T-helper 9 cell (primary cell): ENCODE measurements at places on chromosomes 16 and 17.

DNA sequence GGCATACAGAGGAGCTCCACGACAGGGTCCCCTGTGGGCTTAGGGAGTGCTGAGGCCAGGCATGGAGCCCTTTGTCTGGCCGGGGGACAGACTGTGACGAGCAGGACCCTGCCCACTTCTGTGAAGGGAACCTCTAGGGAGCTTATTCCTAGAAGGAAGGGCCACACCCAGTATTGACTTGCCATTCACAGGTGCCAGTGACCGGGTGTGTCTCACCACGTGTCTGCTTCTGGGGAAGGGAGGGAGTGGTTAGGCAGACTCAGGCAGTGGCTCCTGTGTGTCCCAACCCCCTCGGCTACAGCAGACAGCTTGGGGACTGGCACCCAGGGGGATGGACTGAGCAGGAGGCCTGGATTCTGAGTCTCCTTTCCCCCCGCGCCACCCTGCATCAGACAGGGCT, 57.2 kb downstream of the SOCS1 start:
- no peak for DNase-seq

- DNase-seq = no peak
These were observed 62.4 kb downstream of the CCDC182 start for GRCh38 chr17:57682701-57683100.

GRCh38 chr17:35536664-35537171, 760 bp downstream of the SLFN12L start:
- DNase-seq = no peak

DNA sequence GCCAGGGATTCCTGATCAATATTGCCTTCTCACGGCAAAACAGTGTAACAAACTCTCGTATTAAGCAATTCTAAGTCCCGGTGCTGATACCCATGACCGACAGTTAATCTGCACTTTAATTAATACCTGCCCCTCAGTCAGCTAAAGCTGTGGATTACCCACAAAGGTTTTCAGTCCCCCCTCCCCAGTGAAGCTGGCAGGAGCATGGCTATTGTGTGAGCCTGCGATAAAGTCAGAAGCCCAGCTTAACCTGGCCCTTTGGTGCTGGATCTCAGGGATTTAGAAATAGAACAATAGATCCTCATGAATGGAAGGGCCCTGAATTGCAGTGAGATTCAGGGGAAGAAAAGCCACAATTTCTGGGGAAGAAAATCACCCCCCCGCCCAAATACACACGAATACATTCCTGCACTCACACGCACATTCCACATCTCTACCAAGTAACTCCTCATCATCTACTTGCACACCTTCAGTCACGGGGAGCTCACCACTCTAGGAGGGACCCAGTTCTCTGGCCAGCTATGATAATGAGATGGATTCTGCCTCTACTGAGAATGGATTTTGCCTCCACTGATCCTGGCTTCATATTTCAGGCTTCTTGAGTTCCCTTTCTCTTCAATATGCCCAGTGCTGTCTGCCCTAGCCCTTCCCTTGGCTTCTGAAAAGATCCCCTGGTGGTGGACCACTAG, 102.6 kb downstream of the WSCD1 start:
- DNase-seq = no peak

DNA sequence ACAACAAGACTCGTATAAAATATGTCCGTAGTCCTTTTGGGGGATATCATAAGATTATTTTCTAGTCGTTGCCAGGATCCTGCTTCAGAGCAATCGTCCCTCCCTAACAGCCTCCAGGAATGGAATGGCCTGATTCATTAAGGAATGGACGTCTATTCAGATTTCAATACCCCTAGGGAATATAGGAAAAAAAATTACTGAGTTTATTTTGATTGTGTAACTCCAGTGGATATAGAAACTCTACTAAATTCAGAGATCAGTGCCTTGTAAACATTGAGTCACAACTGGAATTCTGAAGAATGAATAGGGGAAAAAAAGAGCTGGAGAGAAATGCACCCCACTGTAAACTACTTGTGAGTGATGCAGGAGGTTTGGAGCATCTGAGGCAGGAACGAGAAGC, 1171.5 kb upstream of the GOT2 start:
- no peak for DNase-seq

GRCh38 chr16:65021852-65022595, 99.8 kb downstream of the CDH11 start:
- no peak for DNase-seq

GRCh38 chr17:6327007-6327406, 107.9 kb downstream of the AIPL1 start:
- no peak for DNase-seq

DNA sequence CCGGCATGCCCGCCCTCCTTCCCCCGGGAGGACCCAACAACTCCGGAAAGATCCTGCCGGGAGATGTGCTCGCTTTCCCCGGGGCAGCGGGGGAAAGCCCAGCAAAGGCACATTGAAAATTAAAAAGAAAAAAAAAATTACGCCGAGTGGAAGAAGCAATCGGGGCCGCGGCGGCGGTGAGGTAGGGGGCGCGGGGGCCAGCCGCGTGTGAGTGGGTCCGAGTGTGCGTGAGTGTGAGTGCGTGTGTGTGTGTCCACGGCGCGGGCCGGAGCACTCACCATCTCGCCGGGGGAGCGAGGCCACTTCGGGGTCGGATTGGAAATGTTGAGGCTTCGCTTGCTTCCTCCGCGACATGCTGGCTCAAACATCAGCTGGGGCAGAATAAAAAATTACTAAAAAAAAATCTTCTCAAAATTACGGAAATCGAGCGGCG, at the start of gene SALL1:
SALL1 (minus strand) TSS at position 383 of the 433 bp plus-strand sequence; CDS start at position 354, 29 bp downstream.
- no peak for DNase-seq

- no peak for DNase-seq
These were observed 46.1 kb upstream of the MARCHF10 start for GRCh38 chr17:62854098-62854680.

DNA sequence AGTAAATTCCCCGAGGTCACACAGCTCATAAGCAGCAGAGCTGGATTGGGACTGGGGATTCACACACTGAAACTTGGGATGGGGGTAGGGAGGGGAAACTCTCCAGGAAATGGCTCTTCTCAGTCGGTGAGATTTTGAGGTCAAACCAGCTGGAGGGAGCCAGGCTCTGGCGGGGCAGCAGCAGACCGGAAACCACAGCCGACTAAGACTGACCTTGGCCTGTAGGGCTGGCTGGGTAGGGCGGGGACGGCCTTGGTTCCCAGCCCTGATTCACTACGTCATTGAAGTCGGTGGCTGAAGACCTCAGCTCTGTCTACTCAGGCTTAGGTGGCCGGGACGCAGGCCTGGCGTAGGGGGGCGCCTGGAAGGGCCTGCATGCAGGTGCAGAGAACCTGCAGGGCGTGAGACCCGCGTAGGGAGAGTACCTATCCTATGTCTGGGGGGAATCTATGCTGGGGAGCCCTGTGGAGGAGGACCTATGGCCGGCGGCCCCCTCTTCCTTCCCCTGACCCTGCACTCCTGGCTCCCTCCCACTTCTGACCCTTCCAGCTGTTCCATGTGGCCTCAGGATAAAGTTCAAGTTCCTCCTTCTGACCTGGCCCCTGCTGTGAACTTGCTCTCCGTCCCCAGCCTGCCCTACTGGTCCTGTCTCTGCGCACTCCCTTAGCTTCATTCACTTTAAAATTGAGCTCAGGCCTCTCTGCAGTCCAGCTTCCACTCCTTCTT, 11.9 kb upstream of the SLC4A1 start:
- DNase-seq = no peak

- no peak for DNase-seq
These were observed 1.9 kb upstream of the AXIN1 start for GRCh38 chr16:354291-354881.

GRCh38 chr17:43831633-43832032, 1.3 kb downstream of the MPP3 start:
- no peak for DNase-seq

DNA sequence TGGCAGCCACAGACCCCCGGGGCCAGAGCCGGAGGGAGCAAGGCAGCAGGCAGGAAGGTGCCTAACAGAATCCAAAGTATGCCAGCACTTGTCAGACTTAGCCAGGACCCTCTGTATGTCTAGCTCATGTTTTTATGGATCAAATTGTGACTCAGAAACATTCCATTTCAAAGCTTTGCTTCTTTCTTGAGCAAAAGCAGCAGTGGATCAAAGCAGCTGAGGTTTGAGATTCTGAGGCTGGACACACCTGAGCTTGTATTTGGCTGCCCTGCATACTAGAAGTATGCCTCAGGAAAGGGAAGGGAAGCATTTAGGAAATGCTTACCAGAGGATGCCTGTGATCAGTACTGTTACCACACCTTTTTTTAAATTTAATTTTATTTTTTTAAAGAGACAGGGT, 5.7 kb upstream of the MYO1C start:
- DNase-seq = no peak

GRCh38 chr17:1060991-1061390, 64.1 kb downstream of the TIMM22 start:
- DNase-seq = no peak

DNA sequence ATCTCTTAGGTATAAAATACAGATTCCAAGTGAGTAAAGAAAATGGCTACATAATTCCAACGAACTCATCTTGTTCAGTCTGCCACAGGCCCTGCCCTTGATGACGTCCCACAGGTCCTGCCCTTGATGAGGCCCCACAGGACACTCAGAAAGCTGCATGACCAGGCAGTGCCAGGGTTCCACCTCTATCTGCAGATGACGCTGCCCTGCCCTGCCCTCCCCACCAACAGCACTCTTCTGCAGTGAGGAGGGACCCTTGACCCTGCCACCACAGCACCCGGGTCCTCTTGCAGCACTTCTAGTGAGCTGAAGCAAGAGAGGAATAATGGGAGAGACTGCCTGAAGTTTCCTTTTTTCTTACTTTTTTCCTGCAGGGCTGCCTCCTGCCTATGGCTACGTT, 118.4 kb downstream of the VPS53 start:
- no peak for DNase-seq

DNA sequence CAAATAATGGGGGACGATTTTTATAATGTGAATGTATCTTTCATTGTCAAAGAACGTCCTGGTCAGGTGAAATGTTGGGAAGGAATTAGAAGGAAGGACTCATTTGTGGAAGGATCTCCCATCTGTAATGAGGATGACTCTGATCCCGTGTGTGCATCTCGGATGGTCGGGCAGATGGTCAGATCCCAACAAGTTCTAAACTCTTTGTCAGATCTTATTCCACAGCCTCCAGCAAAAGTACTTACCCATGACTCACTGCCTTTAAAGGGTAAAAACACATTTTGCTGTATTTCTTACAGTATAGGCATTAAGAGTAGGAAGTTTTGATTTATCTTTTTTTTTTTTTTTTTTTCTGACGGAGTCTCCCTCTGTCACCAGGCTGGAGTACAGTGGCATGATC, 539 bp upstream of the KRTAP4-8 start:
- DNase-seq = no peak

DNA sequence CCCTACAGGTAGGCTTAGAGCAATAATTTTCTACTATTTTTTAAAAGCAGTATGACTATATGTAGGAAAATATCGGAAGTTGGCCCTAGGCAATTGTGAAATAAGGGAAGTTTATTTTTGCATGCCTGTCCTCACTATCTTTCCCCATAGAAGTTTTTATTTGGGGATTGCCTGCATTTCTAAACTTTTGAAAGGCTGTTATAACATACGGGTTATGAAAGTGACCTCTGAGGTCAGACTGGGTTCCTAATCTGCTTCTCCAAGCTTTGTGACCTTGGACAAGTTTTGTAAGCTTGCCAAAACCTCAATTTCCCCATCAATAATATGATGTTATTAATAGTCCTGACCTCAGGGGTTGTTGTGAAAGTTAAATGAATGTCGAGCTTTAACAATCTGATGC, 67.1 kb downstream of the ARHGAP44 start:
- no peak for DNase-seq

- no peak for DNase-seq
These were observed 15.6 kb downstream of the RFWD3 start for GRCh38 chr16:74650966-74651567.

GRCh38 chr17:76053246-76054111, 18.8 kb downstream of the SRP68 start:
- DNase-seq = no peak

- no peak for DNase-seq
These were observed 16.7 kb downstream of the ANKRD40 start for GRCh38 chr17:50690887-50691549.

DNA sequence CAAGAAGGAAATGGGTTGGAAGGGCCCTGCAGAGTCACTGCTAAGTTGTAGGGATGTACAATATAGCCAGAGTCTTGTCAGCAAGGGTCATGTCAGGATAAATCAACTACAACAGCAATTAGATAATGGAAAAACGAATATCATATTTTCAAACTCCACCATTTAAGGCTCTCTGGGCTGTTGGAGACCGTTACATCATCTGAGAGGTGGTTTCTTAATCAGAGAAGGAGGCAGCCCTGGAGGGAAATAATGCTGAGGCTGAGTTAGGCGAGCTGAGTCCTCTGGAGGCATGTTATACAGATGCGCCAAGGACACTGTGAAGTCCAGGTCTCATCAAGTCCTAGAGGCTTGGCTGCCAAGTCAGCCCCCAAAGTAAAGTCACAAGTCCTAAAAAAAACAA, 30.3 kb downstream of the LYRM9 start:
- DNase-seq = no peak

DNA sequence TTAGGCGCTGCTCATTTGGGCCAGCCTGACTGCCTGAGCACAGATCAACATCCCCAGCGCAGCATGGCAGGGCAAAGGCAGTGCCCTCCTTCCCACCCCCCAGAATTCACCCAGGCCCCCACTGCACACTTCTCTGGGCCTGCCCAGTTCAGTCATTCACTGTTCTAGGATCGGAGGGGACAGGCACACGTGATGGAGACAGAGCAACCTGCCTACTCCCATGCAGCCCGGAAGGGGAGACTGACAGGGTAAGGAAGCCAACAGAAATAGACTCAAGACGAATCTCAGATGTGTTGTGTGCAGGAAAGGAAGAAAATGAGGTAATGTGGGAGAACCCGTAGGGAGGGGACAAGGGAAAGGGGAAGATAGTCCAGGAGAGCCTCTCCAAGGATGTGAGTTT, 59.2 kb upstream of the LYRM9 start:
- DNase-seq = no peak

DNA sequence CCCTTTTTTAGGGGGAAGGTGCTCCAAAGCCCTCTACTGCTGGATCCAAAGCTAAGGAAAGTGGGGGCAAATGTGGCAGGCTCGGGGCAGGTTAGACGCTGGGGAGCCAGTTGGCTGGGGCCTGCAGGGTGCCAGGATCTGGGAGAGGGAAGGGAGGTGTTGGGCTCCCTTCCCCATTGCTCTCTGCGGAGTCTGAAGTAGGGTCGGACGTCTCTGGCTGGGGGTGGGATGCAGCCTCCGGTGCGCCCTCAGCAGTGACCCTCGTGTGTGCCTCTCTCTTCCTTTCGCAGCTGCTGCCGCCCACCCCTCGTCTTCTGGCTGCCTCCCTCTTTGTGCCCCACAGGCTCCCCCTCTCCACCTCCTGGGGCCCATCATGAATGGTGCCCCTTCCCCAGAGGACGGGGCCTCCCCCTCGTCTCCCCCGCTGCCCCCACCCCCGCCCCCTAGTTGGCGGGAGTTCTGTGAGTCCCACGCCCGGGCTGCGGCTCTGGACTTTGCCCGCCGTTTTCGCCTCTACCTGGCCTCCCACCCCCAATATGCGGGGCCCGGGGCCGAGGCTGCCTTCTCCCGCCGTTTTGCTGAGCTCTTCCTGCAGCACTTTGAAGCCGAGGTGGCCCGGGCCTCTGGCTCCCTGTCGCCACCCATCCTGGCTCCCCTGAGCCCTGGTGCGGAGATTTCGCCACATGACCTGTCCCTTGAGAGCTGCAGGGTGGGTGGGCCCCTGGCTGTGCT, 2.2 kb downstream of the SH2B1 start:
- no peak for DNase-seq
